ENCODE measurements at places on chromosomes 1 and 21.

- DNase-seq: no peak
Measured at GRCh38 chr1:99544328-99544727, 101.6 kb upstream of the PALMD start.

DNA sequence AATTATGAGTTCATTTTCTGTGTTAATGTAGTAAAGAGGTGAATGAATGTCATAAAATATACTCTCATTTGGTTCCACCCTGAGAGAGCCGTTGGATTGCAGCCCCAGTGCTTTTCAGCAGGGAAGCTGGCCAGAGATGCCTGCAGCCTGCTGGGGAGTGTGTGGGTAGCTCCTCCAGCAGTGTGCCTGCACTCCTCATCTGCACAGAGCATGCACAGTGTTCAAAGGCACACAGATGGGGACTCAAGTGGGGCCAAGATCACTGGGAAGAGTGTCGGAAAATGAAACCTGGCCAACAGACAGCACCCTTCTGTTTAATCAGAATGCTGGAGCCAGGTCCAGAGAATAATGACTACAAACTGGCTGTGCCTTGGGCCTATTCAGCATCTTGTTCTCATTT lies 206.8 kb downstream of the ST6GALNAC3 start:
- no peak for DNase-seq

GRCh38 chr1:201990427-201990826 lies 8.0 kb downstream of the RNPEP start:
- no peak for DNase-seq

DNA sequence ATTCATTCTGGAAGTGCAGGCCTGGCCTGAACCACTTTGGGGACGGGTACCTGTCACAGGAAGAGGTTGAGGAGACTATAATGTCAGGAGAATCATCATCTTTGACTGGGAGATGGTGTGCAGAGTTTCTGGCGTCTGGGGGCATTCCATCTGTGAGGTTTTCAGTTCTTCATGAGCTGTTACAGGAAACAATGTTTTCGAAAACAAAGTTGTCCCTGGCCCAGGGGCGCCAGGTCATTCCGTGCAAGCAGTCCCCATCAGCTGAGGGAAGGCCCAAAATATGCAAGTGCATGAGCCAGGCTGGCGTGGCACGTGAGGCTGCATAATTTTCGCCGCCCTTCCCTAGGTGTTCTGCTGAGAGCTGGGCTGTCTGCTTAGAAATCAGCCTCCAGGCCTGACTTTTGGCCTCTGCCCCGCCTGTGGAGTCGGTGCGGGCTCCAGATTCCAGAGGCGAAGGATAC lies 68.4 kb upstream of the ATP5PO start:
- no peak for DNase-seq

DNA sequence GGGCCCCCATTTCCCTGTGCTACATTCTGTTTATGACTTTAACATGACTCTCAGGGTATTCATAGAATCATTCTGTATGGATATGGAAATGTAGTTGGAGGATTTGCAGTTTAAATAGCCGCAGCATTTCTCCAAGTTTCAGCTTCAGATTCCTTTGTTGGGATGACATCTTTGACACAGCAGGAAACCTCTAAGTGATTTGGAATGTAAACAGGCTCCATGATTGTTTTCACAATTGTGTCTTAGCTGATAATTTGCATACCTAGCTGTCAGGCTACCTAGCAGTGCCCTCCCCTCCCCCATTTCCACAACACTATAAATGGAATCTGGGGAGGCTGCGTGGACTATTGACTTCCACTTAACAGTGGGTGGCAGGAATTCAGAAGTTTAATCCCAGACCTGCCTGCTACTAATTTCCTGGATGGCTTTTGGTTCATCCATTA lies 290.2 kb downstream of the HLX start:
- no peak for DNase-seq
